Thoracic aorta (tissue), 2 donors: ENCODE measurements at places on chromosomes 12 and 14. TPM values are rescaled to one million over a fixed set of nuclear protein-coding genes. Genes with fewer than 3 reads are reported as not detected.

GRCh38 chr12:53754633-53755264 lies 3.0 kb upstream of the CISTR start:
- no peak overlapping the region for H3K27ac ChIP-seq
- peaks cover 19% of the 10 kb centered on the region for H3K4me1 ChIP-seq
- H3K36me3 ChIP-seq: no peaks in the 10 kb centered on the region
- no peak overlapping the region for H3K4me3 ChIP-seq
- no peaks in the 10 kb centered on the region for H3K27me3 ChIP-seq

DNA sequence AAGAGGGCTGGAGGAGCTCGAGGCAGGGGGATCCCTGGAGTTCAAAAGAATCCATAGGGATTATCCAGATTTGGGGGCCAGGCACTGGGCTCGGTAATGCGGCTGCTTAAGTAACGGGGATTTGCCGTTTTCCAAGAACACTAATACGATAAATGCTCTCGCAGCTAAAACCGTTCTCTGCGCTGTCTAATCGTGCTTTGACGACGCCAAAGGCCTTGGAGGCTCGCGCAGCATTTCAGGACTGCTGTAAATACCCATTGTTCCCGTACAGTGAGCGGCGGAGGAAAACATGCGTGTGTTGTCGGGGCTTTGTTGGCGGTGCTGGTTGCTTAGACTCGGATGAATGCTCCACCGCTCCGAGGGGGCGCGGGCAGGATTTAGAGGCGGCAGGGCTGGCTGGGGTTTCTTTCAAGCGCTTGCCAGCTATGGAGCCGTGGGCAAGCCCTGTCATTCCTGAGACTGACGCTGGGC lies 26.2 kb downstream of the DIO3 start:
- H3K27ac ChIP-seq: no peak overlapping the region
- H3K27me3 ChIP-seq: no peaks in the 10 kb centered on the region
- H3K4me1 ChIP-seq: no peaks in the 10 kb centered on the region
- no peaks in the 10 kb centered on the region for H3K36me3 ChIP-seq
- H3K4me3 ChIP-seq: no peak overlapping the region

DNA sequence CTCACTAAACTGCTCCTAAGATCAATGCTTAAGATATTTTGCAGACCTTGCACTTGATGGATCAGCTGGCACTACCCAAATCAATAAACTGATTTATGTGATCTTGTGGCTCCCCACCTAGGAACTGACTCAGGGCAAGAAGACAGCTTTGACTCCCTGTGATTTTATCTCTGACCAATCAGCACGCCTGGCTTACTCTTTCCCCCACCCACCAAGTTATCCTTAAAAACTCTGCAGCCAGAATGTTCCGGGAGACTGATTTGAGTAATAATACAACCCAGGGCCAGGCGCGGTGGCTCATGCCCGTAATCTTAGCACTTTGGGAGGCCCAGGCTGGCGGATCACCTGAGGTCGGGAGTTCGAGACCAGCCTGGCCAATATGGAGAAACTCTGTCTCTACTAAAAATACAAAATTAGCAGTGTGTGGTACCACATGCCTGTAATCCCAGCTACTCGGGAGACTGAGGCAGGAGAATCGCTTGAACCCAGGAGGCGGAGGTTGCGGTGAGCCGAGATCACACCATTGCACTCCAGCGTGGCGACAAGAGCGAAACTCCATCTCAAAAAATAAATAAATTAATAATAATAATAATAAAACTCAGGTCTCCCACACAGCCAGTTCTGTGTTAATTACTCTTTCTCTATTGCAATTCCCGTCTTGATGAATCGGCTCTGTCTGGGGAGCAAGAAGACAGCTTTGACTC lies 12.0 kb downstream of the MORN3 start:
- H3K4me1 ChIP-seq: no peaks in the 10 kb centered on the region
- H3K36me3 ChIP-seq: no peaks in the 10 kb centered on the region
- no peak overlapping the region for H3K4me3 ChIP-seq
- H3K27ac ChIP-seq: no peak overlapping the region
- H3K27me3 ChIP-seq: no peaks in the 10 kb centered on the region
- no peak for DNase-seq

DNA sequence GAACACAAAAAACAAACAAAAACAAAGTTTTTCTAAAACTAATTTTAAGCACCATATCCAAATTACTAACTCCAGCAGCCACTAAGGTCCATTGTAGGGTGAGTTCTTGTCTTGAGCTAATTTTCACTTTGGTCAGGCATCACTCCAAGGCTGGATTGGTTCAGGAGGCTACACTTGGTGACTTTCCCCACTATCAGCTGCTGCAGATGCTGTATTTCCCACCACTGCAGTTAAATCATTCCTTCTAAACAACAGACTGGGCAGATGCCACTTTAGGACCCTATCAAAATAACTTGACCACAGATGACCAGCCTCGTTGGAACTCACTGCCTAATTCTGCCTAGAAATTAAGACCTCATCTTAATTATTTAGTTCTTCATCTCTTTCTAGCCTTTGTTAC lies 140.5 kb downstream of the SLC16A7 start:
- DNase-seq: no peak
- no peak overlapping the region for H3K4me3 ChIP-seq
- peaks cover 16% of the 10 kb centered on the region for H3K4me1 ChIP-seq

GRCh38 chr12:15928870-15929571 lies 17.9 kb downstream of the DERA start:
- H3K27ac ChIP-seq: no peak overlapping the region
- no peak overlapping the region for H3K4me3 ChIP-seq
- H3K27me3 ChIP-seq: no peaks in the 10 kb centered on the region
- no peaks in the 10 kb centered on the region for H3K36me3 ChIP-seq
- H3K4me1 ChIP-seq: peaks cover 17% of the 10 kb centered on the region

MED6 gene
- total RNA-seq: 16.5 TPM

KRT79 gene
- total RNA-seq: not detected
